NCI-H1092 (cell line): ENCODE measurements at places on chromosomes 12 and 14.

DNA sequence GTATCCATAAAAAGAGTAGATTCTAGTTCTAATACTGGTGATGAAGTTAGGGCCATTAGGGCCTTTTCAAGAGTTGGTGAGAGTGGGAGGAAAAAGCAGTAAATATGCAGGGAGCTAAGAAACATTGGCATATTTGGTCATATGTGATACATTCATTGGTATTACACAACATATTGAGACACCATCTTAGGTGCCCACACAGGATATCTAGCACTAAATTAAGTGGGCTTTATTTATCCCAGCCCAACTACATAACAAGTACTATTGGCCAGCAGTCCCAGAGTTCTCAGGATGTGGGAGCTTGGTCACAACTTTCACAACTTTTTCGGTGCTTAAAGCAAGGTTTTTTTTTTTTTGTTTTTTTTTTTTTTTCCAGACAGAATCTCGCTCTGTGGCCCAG lies 2.0 kb upstream of the ING4 start:
- DNase-seq, result no peak

DNA sequence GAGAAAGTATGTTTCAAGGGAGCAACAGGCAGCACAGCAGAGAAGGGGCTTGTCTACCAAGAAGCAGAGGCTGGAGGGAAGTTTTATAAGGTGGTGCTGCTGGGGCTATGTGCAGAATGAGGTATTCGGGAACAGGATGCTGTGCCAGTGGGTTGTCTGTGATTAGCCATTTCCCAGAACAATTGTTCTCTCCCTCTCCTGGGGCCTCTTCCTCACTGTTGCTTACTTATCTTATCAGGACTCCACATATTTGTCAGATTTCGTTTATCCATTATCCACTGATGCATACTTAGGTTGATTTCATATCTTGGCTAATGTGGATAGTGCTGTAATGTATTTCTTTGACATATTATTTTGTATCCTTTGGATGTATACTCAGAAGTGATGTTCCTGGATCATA lies 195.1 kb upstream of the RTL1 start:
- no peak for DNase-seq

DNA sequence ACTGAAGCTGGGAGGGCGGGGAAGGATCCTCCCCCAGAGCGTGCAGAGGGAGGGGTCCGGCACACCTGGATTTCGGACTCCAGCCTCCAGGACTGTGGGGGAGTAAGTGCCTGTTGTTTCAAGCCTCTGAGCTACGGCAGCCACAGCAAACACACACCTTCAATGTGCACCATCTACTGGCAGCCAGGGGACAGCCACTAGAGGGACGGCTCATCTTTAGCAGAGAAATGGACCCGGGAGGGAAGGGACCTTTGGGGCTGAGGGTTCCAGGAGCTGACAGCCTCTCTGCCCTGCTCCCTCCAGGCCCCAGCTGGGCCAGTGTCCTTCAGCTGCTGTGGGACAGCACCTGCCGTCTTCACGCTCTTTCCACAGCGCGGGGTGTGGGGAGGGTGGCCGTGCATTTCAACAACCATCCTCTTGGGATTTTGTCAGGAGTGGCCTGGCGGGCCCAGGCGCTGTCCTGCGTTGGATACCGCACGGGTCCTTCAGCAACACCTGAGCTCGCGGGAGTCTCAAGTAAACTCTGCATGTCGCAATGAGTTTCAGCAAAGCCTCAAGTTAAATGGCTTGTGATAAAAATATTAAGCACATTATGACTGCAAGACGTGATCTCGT lies 209.2 kb upstream of the C14orf180 start:
- peak; percentile 46 for DNase-seq

DNA sequence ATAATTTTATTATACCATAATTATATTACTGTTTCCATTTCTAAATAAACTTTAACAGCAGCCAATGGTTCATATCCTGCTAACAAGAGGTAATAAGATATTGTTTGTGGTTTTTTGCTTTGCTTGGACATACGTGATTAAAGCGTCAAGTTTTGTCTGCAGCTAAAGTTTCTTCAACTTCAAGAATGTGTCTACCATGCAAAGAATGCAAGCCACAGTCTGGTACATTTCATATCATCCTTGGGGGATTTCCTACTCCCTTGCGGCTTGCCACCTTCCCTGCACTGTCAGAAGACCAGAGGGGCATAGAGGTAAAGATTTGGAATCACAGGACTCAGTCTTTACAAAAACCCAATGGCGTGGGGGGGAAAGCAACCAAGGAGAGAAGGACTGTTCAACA lies 125.2 kb downstream of the MED13L start:
- no peak for DNase-seq

- DNase-seq, result no peak
Observed at GRCh38 chr12:85057370-85057963, 21.3 kb downstream of the LRRIQ1 start.

DNA sequence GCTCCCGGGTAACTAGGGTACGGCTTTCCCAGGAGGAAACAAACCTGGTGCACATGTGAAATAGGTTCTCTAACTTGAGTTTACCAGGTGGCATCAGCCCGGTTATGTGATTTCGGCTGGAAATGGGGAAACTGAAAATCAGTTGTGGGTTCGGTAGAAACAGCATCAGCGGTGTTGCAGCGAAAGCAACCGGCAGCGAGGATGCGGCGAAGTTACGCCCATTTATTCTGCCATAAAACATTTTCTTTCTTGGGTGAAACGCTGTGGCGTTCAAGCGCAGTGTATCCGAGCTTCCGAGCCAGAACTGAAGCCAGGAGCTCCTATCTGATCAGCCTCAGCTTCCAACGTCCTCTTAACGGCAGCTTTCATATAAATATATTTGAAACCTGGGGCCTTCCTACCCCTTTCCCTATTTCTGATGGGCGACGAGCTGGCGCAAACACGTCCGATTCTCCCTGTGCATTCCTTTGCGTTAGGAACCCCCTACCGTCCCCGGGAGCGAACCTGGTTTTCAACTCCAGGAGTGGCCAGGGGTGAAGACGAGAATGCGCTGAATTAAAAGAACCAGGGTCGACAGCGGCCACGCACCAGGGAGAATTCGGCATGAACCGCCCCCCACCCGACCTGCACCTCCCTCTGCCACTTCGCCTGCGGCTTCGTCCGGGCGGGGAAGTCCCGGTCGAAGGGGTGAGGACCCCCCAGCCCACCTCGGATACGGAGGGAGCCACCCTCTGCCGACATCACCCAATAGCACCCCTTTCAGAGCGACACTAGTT lies 1.6 kb downstream of the DPF3 start:
- no peak for DNase-seq

DNA sequence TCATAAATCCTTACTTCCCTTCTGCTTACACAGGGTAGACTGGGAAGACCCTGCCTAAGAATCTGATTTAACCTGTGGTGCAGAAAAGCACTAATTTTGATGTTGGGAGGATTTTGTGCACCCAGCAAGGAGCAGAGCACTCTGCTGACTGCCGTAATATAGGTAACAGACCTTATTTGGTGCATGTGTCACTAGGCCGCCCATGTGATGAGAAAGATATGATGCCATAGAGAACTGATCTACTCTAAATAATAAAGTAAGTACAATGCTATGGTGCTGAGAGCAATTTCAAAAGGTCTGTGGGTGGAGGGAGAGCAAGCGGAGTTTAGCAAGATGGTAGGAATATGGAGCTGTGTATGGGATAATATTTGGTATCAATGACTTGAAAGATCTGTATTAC lies 1663.6 kb upstream of the SEL1L start:
- DNase-seq, result no peak
